NCI-H774 (cell line): ENCODE measurements at places on chromosomes 16 and 17.
A peak's percentile ranks its signal among the peaks of the same experiment; 100 is the strongest.

- DNase-seq = no peak
Measured at GRCh38 chr16:68068926-68069325, 16.2 kb upstream of the NFATC3 start.

DNA sequence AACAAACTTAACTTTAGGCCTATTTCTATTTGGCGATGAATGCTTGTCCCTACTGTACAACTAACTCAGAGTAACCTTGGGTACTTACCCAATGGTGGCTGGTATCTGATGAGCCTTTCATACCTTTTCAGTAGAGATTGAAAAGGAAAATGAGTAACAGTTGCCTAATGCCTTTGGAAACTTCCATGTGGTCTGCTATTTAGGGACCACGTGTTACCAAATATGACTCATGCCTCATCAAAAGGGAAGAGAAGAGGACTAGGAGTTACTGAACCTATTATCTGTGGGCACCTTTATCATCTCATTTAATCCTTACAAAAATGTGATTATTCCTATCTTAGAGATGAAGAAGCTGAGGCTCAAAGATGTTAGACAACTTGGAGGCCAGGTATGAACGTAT is 8.1 kb downstream of the MYOCD start:
- DNase-seq = no peak

DNA sequence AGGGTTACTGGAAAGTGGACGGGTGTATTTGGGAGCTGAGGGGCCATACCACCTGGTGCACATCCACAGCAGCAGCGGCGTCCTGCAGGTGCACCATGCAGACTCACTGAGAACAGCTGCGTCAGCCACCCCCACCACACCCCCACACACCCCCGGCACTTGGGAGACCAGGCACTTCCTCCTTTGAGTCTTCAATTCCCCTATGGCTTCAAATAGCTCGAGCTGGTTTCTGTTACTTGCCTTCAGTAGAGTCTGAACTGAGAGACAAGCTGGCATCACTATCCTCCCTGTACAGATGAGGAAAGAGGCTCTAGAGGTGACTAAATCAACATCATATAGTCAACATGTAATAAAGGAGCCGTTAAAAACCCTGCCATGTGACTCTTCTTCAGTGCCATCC is 15.4 kb downstream of the CUEDC1 start:
- DNase-seq = peak; percentile 77

DNA sequence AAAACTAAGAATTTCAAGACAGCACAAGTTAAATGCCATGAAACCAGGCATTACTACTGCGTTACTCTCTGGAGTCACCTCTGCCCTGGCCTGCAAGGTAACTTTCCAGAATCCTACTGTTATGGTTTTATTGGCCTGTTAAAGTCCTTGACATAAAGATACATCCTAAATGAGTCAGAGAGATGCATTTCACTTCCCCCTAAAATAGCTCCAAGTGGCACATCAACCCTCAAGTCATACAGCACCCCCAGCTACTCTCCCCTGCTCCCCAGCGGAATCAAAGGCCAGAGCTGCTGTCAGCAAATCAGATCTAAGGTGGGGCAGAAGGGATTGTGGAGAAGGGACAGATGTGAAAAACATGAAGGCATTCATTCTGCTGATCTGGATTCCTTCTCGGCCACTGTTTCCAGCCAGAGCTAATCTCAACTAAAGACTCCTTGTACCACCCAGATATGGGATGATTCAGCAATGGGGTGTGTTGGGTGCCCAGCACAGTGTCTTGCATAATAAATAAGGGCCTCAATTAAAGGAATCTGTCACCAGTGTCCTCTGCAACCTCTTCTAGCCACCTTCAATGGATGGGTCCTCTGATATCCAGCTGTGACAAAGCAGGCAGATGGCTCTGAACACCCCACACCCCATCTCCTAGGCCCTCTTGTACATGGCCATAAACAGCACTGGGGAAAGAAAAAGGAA is 8.5 kb upstream of the CCL1 start:
- no peak for DNase-seq

DNA sequence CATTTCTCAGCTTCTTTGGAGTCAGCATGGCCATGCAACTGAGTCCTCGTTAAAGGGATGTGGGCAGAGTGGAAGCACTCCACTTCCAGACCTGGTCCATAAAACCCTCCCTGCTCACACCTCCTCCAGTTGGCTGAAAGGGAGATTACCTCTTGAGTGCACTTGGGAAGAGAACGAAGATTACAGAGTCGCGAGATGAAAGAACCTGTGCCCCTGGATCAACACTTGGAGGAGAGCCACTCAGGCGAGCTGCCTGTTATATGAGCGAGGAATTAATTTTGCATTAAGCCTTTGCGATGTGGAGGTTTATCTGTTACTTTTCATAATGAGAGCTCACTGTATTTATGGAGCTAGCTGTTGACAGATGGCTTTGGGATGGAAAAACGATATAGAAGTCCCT is 147.9 kb downstream of the MAF start:
- DNase-seq = no peak

GRCh38 chr17:883586-883962 is 96.0 kb downstream of the NXN start:
- no peak for DNase-seq

DNA sequence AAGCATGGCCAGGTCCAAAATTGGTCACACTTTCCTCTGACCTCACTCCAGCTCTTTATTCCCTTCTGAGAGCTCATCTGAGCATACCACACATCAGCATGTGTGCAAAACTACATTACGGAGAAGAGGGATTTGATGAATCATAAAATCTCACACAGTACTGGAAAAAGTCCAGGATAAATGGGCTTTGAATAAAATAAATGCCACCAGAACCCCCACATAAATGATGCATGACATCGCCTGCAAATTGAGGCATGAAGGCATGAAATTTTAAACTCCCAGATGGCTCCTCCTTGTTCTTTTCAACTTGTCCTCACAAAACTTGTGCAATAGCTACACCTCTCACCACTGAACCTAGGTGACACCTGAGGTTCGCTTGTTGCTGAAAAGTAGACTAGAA is 439.5 kb downstream of the CA10 start:
- DNase-seq = no peak

GRCh38 chr16:50666658-50667496 is 14.2 kb downstream of the SNX20 start:
- DNase-seq = no peak

- no peak for DNase-seq
Measured at GRCh38 chr17:41020336-41020735, 6.7 kb downstream of the KRTAP1-5 start.

GRCh38 chr17:49861150-49861884 is 13.4 kb upstream of the TAC4 start:
- DNase-seq = no peak

GRCh38 chr17:81251094-81251708 is 12.1 kb downstream of the NDUFAF8 start:
- DNase-seq = peak; percentile 83

GRCh38 chr17:44130693-44131349 is 7.4 kb upstream of the HDAC5 start:
- no peak for DNase-seq

DNA sequence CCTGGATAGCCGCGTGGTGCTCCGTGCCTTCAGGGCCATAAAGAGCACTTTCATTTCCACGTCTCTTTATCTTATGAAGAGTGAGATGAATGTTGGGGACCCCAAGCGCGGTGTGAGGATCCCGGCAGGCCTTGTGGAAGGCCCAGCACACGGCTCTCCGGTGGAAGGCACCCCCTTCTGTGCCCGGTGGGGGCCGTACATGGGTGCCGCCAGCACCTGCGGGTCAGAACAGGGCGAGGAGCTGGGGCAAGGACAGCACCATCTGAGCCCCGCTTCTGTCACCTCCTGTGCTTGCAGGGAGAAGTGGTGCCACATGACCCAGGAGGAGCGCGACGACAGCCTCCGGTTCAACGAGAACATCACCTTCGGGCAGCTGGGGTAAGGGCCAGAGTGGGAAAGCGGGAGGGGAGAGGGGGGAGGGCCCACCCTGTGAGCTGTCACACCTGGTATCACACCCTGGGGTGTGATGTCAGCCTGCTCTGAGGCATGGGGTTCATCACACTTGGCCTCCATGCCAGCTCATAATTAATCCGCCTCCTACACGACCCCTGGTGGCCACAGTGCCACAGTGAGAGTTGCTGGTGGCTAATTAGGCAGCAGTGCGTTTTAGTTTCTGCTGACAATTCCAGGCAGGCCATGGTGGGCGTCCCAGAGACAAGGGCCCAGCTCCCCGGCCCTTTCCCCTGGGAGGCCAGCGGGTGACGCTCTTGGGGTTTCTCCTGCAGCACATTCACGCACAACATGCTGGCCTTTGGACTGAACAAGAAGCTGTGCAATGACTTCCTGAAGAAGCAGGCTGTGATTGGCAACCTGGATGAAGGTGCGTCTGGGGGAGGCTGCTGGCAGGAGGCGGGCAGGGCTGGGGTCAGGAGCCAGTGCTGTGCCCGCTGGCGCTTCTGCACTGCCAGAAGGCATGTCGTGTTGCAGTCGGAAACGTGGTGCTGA is 25.7 kb downstream of the CIBAR2 start:
- DNase-seq = no peak

GRCh38 chr17:68356520-68356919 is 65.2 kb downstream of the ARSG start:
- DNase-seq = no peak

GRCh38 chr16:84704253-84704652 is 4.5 kb downstream of the USP10 start:
- DNase-seq = no peak

DNA sequence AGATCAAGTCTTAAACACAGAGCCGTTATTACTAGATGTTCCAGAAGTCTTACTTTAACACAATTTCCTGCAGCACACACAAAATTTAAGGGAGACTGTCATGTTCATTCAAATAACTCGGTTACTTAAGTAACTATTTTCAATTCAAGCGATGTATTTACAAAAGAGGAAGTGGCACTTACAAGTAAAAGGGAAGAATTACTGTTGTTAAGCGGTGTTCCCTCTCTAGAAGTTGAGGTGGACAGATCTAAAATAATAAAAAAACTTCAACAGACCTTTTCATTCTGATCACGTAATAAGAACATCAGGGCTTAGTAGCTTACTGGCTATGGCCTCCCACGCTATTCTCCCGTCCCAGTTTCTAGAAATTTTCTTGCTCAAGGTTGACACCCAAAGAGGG is 26.2 kb upstream of the TXNDC11 start:
- DNase-seq = no peak

- DNase-seq = no peak
Measured at GRCh38 chr16:7318686-7319085, 14.0 kb upstream of the RBFOX1 start.

DNA sequence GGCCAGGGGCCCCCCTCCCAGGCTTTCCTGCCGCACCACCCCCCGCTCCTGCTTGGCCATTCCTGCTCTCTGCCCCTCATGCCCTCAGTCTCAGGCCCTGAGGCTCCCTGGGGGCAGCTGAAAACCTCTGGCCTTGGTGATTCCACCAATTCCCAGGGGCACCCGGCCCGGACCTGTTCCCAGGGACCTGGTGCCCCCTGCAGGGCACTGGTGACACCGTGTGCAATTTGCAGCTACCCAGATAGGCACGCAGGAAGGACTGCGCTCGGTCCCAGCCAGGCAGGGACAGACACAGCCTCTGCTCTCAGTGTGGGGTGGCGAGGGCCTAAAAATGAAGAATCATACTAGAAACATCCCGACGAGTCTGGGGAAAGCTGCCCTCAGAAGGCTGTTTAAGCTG is 13.4 kb downstream of the WFDC1 start:
- no peak for DNase-seq

GRCh38 chr16:80720804-80721371 is 83.5 kb downstream of the CDYL2 start:
- no peak for DNase-seq

- DNase-seq = no peak
Measured at GRCh38 chr16:86026916-86027315, 128.0 kb downstream of the IRF8 start.

- no peak for DNase-seq
Measured at GRCh38 chr17:6078458-6078871, 8.3 kb downstream of the WSCD1 start.

DNA sequence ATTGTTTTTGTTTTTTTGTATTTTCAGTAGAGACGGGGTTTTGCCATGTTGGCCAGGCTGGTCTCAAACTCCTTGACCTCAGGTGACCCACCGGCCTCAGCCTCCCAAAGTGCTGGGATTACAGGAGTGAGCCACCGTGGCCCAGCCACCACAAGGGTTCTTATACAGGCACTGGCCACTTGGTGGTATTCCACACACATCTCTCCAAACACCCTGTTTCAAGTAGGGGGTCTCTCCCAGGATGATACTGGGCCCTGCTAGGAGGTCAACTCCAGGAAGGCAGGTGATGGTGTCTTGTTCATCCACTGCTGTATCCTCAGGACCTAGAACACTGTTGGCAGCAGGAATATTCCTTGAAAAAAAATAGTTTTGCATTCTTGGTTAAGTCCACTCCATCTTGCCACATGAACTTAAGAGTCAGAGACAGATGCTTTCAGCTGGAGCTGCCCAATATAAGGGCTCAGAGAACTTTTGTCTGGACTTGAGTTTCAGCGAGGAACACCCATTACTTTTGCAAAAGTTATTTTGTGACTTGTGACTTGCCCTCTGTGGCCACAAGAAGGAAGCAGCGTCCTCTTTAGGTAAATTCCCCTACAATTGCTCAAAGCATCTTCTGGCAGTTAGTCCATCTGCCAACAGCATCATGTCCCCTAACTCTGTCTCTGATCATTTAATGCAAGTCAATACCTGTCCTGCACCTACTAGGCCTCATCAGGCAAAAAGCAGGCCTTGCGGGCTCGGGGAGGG is 7.4 kb upstream of the EEF2K start:
- no peak for DNase-seq

DNA sequence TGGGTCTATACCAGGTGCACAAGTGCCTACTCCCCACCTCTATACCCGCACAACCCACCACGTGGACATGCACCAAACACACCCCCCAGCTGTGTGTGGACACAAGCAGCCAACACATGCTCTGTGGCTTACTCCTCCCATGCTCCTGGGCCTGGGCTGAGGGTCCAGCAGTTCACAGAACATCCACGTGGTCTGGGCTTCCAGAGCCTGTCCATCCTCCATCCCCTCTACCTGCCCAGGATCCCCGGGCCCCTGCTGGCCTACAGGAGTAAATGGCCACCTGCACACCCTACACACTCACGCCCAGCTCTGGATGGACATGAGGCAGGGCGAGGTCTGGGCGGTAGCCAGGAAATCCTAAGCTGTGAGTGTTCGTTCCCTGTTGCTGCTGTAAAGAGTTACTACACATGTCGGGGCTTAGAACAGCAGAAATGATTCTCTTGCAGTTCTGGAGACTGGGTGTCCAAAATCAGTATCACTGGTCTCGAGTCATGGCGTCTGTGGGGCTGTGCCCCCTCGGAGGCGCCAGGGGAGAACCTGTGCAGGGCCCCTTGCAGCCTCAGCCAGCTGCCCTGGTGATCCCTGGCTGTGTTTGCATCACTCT is 15.0 kb upstream of the RAI1 start:
- no peak for DNase-seq

GRCh38 chr16:30592871-30593270 is 7.4 kb upstream of the ZNF785 start:
- no peak for DNase-seq

GRCh38 chr16:50697881-50698767 is 4.7 kb downstream of the NOD2 start:
- no peak for DNase-seq

DNA sequence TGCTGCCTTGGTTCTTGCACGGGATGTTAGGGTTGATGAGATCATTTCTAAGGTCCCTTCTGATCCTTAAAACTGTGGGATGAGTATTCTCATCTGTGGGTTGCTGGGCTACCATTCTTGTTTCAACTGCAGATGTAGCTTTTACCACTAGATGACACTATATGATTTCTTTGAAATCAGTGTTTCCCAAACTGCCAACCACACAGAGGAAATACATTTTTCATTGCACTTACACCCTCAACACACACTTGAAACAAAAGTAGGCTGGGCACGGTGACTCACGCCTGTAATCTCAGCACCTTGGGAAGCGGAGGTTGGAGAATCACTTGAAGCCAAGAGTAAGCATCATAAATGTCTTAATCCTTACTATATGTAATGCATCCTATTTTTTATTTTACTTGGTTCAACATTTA is 15.3 kb downstream of the LCMT1 start:
- peak; percentile 3 for DNase-seq
